ENCODE measurements at places on chromosomes 4 and X. TPM values are rescaled to one million over a fixed set of nuclear protein-coding genes. Genes with fewer than 3 reads are reported as not detected.

- no peak for DNase-seq
Observed at GRCh38 chrX:132737743-132738142, 220.7 kb downstream of the HS6ST2 start.

Gene SLC9B1
- total RNA-seq, result 1.2 TPM

DNA sequence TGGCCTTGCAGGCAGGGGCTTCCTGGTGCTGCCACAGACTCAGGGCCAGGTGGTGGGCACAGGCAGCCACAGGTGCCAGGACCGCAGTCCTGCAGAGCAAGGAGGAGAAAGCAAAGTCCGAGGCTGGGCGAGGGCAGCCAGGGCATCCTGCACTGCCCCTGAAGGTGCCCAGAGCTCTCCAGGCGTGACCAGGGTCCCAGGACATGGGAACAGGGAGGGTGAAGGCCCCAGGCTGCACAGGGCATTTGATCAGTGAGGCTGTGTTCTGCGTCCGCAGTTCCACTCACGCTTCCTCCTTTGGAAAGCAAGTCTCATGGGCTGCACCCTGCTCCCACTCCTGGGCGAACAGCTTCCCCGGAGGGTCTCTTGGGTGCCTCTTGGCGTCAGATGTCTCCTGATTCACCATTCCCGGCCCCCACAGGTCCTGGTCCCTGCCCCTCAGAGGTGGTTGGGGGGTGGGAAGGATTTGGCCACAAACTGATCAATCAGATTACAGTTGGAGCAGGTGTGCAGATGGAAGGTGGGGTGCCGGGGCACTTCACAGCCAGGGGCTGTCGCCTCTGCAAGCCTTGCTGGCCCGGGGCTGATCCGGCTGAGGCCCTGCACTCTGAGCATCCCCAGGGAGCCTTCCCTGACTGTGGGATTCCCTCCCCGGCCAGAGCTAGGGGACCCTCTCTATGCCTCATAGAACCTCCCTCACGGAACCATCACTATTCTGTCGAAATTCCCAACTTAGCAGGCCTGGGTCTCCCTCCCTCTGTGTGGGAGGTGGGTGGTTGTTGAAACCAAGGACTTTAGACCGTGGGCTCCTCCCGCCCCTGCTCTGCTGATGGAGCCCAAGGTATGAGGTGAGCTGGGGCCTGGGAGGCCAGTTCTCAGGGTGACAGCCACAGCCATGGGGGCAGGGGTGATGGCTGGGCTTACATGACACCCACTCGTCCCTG is 3.3 kb downstream of the SH3TC1 start:
- DNase-seq, result no peak

Gene SH3RF1
- 57.8 TPM for total RNA-seq

- DNase-seq, result no peak
Observed at GRCh38 chrX:129510331-129510730, 13.0 kb downstream of the SMARCA1 start.

DNA sequence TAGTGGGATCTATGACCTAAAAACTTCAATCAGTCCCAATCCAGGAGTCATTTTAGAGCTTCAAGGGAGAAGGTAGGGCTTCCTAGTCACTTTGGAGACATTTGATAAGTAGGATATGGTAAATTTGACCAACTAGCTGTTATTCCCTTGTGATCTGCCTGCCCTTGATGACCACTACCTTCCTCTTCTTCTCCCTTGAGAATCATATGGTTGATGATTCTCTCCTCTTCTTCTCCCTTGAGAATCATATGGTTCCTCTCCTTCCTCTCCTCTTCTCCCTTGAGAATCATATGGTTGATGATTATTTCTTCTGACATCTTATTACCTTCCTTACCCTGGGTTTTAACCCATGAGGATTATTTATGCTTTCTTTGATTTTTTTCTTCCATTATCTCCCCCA is 482.6 kb upstream of the TENM3 start:
- DNase-seq, result no peak

GRCh38 chr4:40118861-40119260 is 62.2 kb downstream of the N4BP2 start:
- DNase-seq, result no peak

GRCh38 chr4:77349796-77350195 is 192.8 kb downstream of the CCNG2 start:
- DNase-seq, result peak; percentile 14

DNA sequence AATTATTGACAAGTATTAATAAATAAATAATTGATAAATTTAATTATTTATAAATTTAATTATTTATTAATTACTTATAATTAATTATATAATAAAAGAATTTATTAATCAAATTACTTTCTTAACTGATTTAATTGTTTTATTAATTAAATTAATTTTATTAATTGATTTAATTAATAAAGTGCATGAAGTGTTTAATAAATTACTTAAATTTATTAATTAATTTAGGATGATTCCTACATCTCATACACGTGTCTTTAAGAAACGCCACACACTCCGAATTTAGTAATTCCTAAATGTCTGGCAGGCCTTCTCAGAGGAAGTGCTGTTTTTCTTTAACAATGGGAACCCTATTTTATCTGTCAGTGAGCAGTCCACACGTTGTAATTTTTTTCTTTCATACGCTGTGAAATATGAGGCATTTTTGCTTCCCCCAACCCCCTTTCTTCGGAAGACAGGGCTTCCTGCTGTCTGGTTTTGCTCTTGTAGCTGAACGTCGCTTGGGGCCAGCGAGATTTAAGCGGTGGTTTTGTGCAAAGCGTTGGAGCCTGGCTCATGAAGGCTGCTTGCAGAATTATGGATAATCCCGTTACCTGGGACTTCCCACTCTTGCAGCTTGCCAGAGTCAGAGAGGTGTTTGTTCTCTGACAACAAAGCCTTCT is 46.8 kb downstream of the CRLF2 start:
- peak; percentile 1 for DNase-seq

GRCh38 chr4:8385611-8386010 is 54.9 kb downstream of the ACOX3 start:
- no peak for DNase-seq
